D341Med (cell line): ENCODE measurements at places on chromosomes 6 and 20.

- DNase-seq, result no peak
Observed at GRCh38 chr6:25311331-25311840, 32.2 kb downstream of the CARMIL1 start.

DNA sequence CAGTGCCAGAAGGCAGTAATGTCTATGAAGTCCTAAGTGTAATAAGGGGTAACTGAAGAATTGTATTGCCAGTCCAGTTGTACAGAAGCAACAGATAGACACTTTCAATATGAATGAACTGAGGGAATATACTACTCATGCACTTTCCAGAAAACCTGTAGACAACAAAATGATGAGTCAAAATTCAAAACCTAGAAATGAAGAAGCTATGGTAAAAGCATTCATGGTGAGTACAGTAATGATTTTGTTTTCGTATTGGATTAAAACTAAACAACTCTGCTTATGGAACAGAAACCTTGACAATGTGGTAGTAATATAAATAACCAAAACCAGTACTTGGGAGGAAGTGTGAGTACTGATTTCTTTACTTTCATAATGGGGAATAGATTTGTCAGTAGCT is 35.0 kb downstream of the ARMC2 start:
- DNase-seq, result no peak

- peak; percentile 85 for DNase-seq
Observed at GRCh38 chr6:35449287-35449881, 2.8 kb upstream of the FANCE start.

DNA sequence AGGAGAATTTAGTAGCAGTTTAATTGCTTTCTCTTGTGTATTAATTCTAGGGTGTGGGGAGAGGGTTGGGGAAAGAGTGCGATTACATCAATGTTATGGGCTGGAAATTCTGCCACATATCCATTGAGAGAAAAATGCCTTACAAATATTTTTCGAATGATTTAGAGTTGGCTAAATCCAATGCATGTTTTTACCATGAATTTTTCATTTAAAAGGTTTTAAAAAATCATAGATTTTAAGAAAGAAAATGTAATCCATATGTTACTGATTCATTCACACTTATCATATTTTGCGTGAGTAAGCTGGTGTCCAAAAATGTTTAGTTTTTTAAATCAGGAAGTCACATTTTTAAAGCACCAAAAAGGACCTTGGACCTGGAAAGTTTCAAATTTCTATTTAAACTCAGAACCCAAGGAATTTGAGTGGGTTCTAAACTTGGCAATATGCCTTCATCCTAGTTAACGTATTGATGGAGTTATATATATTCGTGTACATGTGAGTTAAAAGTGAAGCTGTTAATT is 627.4 kb upstream of the CITED2 start:
- no peak for DNase-seq

DNA sequence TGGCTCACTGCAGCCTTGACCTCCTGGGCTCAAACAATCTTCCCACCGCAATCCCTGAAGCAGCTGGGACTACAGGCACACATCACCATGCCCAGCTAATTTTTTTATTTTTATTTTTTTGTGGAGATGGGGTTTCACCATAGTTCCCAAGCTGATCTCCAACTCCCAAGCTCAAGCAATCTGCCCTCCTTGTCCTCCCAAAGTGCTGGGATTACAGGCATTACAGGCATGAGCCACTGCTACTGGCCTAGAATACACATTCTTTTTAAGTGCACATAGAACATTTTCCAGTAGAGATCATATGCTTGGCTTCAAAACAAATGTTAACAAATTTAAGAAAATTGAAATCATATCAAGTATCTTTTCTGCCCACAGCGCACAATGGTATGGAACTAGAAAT is 176.8 kb upstream of the MARCKS start:
- DNase-seq, result no peak

- DNase-seq, result no peak
Observed at GRCh38 chr6:167113935-167114910, 8.7 kb upstream of the CCR6 start.

DNA sequence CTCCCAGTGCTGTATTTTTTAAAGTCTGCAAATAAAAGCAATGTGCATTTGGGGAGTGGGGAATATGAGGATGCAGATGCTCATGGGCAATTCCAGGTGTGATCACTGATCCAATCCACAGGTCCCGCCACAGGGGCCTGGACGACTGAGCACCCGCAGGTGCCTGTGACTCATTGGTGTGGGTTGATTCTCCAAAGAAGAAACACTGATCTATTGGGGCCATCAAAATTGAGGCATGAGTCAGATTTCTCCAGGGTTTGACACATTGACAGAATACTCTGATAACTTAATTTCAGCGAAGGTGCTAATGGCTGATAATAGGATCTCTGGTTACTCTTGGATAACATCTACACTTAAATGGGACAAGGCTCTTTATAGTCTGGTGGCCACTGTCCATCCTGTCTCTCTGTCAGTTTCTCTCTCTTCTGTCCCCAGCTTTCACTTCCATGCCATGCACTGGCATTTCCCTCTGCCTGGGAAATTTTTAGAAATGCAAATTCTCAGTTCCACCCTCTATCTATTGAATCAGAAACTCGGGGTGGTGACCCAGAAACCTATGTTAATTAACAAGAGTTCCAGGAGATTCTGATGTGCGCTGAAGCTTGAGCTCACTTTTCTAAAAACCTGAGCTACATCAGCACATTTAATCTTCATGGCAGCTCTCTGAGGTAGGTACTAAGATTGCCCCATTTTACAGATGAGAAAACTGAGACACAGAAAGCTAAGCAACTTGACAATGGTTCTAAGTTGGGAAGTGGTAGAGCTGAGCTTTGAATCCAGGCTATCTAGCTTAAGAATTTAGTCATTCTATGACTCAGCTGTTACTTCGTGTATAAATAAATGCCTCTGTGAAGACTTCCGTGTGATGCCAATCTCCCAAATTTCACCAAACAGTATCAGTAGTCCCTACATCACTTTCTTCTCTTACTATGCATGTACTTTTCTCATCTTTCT is 10.2 kb upstream of the RCAN2 start:
- no peak for DNase-seq

- DNase-seq, result no peak
Observed at GRCh38 chr6:48766349-48766748, 655.4 kb upstream of the PTCHD4 start.

- DNase-seq, result peak; percentile 88
Observed at GRCh38 chr20:31608251-31608945, 3.3 kb downstream of the ID1 start.

- DNase-seq, result no peak
Observed at GRCh38 chr6:150684161-150684560, 84.5 kb downstream of the PLEKHG1 start.

DNA sequence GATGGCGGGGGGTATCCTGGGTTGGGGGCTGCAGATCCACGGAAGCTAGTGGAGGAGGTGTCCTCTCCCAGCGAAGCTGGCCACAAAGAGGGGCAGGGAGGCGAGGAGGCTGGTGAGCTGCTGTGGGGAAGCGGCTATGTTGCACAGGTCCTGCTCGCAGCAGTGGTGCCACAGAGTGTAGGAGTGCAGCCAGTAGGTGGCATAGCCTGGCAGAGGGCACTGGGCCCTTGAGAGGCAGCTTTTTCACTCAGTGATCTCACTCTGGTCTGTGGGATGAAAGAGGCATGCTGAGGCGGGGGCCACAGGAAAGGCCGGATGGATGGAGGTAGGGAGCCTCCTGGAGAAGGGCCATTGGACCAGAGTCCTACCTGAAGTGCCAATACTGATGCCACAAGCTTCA is 2.9 kb upstream of the LY6G6D start:
- no peak for DNase-seq

GRCh38 chr20:59751075-59751711 is 146.9 kb downstream of the PHACTR3 start:
- peak; percentile 82 for DNase-seq

DNA sequence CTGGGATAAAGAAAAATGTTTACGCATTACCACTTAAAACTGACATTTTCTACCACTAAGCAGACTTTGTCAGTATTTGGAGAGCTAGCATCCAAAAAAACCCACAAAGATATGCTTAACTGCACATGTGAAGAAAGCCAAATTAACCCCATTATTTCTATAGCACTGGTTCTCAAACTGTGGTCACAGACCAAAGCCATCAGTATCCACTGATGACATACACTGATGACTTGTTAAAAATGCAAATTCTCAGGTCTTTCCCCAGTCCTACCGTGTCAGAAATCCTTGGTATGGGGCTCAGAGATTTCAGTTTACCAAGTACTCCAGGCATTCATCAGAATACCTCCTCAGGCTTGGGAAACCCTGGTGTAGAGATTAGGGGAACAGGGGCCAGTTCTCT is 230.2 kb downstream of the PTPRK start:
- DNase-seq, result no peak

- DNase-seq, result peak; percentile 45
Observed at GRCh38 chr6:30447237-30447636, 42.1 kb upstream of the HLA-E start.

GRCh38 chr6:81901551-81901966 is 149.1 kb upstream of the TENT5A start:
- DNase-seq, result no peak

DNA sequence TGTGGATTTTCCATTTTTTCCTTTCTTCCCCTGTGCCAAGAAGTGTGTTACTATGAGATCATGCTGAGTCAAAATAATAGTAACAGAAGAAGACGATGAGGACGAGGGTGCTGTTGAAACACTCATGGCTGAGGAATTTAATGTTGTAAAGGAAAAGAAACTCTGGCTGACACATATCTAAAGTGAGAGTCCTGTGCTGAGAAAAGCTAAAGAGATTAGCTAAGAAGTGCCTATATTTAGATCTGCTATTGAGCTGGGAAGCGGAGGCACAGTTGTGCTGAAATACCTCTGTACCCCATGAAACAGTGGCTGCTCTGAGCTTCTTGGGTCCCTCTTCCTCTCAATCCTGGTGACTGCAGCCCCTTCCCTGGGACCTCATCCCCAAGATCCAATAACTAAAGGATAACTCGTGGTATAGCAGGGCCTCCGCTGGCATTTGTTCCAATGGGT is 1.1 kb upstream of the SYTL3 start:
- DNase-seq, result no peak

- DNase-seq, result peak; percentile 24
Observed at GRCh38 chr6:120077489-120077888, 727.9 kb upstream of the MAN1A1 start.

GRCh38 chr20:3777716-3778629 is 3.3 kb downstream of the SPEF1 start:
- peak; percentile 67 for DNase-seq

DNA sequence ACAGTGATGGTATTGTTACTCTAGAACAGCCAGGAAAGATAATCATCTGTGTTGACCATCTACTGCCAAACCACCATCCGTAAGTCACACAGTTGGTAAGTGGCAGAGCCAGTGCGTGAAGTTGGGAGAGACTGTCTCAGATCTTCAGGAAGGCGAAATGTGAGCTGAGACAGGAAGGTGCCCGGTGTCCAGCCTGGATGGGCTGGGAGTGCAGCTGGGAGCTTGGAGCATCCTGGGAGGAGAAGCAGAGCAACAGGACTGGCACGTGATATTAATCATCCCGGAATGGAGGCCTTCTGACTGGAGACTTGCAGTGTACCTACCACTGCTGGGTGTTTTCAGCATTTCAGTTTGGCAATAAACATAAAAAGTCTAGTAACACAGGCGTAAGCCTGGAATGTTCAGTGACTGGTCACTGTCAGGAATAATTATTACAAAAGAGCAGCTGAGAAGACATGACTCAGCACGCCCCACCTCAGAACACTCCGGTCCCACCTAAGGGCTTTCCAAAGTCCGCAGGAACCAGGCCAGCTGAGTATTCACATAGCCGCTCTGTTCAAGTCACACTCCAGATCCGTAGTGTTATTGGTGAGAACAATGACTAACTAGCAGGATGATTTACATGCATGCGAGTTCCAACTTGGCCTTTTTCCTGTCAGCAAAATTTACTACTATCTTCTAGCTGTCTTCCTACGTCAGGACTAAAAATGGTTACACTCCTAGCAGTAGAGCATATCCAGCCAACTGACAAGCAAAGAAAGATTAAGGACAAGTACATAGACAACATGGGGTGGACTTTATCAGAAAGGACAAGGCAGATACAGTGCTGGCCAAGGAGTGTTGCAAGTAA is 45.1 kb upstream of the PNRC1 start:
- DNase-seq, result no peak

DNA sequence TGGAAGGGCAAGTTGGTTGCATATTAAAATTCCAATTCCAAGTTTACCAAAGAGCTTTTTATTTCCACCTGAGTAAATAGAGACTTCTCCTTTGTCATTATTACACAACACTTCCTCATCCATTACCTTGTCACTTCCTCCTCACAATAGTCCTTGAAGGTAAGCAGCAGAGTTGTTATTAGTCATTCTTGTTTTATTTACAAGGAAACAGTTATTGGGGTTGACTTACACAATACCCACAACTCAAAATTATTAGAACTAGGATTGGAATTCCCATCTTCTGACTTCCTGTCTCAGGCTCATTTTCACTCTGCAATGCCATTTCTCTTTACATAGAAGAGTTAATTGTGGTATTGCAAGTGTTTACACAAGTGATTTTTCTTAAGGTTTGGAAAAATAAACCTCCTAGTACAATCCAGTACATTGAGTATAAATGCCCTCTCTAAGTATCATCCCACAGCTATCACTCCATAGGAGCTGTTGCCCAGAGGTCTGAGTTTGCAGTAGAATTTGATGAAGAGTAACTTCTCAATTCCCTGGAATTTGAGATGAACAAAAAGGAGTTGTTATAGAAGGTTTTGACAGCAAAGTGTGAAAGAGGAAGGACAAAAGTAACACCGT is 28.9 kb upstream of the MTRF1L start:
- DNase-seq, result no peak

DNA sequence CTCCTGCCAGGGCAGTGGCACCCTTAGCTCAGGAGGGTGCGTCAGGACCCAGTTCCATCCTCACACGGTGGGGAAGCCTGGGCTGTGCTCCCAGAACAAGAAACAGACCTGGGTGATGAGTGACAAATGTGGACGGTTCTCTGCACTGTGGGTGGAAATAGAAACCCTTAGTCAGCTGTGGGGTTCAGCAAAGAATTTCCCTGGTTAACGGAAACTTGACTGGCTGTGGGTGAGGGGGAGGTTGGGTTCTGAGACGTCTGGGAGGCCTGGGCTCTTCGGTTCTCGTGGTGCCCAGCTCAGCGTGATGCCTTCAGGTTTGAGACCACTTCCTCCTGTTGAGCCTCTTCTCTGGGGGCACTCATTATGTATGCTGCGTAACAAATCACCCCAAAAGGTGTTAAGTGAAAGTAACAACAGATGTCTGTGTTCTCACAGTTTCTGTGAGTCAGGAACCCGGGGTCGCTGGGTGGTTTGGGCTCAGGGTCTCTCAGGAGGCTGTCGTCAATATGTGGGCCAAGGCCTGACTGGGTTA is 53.1 kb upstream of the FAM83D start:
- DNase-seq, result no peak

GRCh38 chr20:25076731-25077609 is 5.0 kb downstream of the VSX1 start:
- no peak for DNase-seq

- no peak for DNase-seq
Observed at GRCh38 chr20:20206788-20207187, 154.5 kb downstream of the CFAP61 start.

- DNase-seq, result no peak
Observed at GRCh38 chr6:133218852-133219251, 22.3 kb upstream of the EYA4 start.

DNA sequence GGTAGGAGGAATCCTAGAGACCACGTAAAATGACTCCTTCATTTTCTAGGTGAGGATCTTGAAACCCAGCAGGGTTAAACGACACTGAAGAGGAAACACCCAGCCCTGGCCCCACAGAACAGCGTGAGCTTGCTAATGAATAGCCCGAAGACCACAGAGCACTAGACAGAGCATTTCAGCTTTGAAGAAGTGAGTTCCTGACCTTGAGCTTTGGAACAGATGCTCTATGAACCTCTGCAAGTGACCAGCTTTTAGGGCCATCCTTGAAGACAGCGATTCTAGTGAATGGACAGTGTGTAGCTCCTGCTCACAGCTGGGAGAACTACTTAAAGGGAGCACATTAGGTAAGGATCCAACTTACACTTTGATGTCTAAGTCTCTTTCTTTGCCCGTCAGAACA is 74.0 kb upstream of the FRMD1 start:
- no peak for DNase-seq
